ENCODE measurements at places on chromosomes 6 and 20. TPM values are rescaled to one million over a fixed set of nuclear protein-coding genes. Genes with fewer than 3 reads are reported as not detected.

Gene SEL1L2
- not detected for total RNA-seq

Gene NANP
- 5.5 TPM for total RNA-seq

Gene FOXF2
- total RNA-seq: 16.4 TPM

Gene METTL24
- total RNA-seq: not detected

Gene LY6G6F
- not detected for total RNA-seq

Gene LTB
- total RNA-seq: not detected

Gene SH3BGRL2
- 3.7 TPM for total RNA-seq

Gene DNAH8
- total RNA-seq: not detected
